GM13976 (cell line): ENCODE measurements at places on chromosomes 7 and 10.

DNA sequence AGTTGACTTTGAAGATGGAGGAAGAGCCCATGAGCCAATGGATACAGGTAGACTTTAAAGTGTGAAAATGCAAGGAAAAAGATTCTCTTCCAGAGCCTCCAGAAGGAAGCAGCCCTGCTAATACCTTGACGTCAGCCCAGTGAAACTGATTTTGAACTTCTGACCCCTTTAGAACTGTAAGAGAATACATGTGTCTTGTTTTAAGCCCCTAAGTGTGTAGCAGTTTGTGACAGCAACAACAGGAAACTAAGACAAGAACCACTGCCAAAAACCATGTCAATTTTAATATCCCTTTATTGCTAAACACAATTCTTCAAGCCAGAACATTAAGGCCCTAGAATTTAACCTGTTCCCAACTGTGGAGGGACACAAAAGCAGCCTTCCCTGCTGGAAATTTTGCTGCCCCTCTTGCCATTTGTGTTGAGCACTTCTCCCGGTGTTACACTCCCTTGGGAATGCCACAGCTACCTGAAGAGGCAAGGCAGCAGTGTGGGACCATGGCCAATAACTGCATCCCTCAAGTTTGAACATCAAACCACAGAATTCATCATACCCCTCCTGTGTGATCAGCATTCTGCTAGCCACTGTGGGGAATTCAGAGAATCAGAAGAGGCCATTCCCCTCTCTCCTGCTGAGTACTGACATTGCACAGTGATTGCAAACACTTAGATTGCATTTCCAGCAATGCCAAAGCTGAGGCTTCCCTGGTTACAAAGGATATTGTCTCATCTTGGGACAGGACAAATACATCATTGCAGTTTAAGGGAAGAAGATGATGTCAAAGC lies 12.3 kb upstream of the CCDC172 start:
- DNase-seq, result no peak

GRCh38 chr7:128035712-128036111 lies 4.5 kb upstream of the LRRC4 start:
- DNase-seq, result no peak

DNA sequence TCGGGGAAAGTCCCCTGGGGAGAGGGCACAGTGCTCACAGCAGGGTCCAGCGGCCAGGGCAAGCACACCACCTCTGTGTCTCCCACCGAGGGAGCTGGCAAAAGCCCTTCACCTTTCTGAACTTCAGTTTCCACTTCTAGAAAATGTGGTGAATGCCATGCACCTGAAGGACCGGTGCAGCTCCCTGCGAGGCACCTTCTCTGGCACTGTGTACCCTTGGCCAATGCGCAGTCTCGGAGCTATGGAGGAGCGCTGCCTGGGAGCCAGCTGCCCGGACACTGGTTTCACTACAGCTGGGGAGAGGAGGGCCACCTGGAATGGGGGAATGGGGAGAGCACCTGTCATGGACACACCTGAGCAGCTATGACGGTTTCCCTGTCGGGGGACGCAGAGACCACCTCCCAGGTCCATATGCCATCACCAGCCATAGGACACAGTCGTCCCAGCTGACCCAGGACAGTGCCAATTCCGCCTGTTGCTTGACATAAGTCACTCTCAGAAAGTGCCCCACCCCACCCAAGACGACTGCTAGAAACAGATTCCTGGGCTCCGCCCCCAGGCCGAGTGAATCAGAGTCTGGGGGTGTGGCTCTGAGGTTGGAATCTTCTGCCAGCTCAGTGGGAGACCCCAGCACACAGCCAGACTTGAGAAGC lies 16.8 kb downstream of the RASGEF1A start:
- no peak for DNase-seq

GRCh38 chr7:101077303-101078086 lies 7.8 kb upstream of the TRIM56 start:
- DNase-seq, result peak; percentile 85

GRCh38 chr7:139906879-139907278 lies 77.8 kb downstream of the TBXAS1 start:
- no peak for DNase-seq

- DNase-seq, result no peak
Measured at GRCh38 chr10:110405380-110405779, 92.3 kb upstream of the DUSP5 start.

- DNase-seq, result no peak
Measured at GRCh38 chr10:49270565-49270964, 28.4 kb upstream of the C10orf71 start.

DNA sequence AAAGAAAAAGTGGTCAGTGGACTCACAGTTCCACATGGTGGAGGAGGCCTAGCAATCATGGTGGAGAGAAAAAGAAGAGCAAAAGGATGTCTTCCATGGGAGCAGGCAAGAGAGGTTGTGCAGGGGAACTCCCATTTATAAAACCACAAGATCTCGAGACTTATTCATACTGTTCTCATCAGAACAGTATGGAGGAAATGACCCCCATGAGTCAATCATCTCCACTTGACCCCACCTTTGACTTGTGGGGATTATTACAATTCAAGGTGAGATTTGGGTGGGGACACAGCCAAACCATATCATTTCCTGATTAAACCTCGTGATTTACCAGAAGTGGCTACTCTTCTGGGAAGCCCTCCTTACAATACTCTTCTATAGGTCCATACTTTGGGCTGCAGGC lies 160.1 kb downstream of the SORCS1 start:
- DNase-seq, result no peak

DNA sequence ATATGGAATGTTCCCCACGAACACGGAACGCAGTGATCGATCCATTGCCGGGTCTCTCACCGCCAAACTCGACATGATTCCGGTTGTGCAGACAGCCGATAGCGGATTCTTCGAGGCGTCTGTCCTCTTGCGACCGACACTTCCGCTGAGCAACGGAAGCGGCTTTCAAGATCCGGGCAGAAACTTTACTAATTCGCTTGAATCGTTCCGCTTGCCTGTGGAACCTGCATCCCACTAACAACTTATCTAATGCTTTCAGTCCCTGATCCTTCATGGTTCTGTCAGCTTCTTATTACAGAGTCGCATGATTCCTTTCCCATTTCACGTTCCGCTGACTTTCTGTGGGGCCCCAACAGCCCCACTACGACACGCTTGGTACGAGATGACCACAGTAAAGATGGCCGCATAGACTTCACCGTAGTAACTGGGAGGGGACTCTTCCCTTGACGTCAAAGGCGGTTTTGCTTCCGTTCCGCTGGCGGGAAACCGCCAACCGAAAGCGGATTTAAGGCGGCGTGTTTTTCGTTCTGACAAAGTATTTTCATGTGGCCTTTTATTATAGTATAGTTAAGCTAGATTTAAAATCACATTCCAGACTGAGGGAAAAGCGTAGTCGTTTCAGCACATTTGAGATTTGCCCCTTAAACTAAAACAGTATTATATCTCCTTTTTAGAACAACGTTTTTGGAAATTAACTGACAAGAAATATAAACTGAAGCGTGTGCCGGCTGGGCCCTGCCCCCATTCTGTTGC lies at the start of gene CSTF2T:
Gene CSTF2T, minus strand, starts transcription at position 121 of the 753 bp plus-strand sequence. Its CDS starts 46 bp downstream, at position 75.
- DNase-seq, result peak; percentile 65

DNA sequence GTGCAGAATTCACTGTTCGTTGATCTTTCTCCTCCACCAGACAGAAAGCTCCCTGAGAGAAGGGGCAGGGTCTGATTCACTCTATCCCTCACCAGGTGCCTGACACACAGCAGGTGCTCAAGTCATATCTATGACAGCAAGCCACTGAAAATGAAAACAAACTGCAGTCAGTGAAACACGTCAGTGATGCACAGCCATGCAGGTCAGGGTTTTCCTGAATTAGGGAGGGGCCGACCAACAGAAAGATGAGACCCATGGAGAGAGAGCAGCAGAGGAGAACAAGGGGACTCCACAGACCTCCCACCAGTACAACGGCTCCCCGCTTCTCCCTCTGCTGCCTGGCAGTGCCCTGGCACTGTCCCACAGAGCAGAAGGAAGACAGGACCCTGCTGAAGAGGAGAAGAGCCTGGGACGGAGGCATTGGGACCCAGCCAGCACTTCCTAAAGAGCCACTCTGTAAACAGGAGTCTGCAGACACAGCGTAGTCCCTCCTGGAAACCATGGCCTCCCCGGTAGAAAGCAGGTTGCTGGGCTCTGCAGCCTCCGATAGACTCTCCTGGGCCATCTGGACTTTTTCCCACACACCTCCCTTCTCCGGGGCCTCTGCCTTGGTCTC lies 50.3 kb downstream of the FAM53B start:
- no peak for DNase-seq

DNA sequence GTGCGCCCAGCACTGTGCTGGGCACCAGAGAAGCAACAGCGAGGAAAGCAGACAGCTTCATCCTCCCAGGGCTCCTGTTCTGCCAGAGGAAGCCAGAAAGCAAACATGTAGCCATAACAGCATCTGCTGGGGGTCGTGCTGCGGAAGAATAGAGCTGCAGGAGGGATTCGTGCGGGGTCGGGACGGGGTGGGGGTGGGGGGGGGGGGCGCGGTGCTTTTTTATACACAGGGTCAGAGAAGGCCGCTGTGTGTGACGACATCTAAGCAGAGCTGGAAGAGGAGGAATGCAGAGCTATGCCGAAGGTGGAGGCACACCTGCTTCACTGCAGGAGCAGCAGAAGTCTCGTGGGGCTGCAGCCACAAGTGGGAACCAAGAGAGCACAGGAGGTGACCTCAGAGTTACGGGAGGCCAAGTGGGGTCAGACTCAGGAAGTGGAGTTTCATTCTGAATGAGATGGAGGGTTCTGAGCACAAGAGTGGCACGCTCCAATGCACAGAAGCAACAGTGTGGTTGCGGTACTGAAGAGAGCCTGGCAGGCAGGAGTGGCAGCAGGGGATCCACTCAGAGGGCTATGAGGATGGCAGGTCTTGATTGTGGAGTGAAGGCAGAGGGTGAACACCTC lies 11.1 kb downstream of the PKD1L1 start:
- DNase-seq, result peak; percentile 89

DNA sequence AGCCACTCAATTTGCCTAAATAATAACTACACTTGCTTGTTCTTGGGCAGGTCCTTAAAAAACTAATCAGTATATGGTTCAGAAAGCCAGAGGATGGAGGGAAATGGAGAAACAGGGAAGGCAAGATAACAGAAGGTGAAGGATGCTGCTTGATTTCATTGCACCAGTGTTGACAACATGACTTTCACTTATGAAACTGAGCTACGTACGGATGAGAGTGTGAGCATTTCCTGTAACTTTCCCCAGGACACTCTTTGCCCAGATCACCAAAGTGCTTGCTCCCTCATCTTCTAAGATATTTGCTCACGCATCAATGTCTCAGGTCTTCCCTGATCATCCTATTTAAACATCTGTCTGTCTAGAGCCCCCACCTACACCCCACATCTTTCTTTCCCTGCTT lies 37.4 kb downstream of the SLC35B4 start:
- no peak for DNase-seq

DNA sequence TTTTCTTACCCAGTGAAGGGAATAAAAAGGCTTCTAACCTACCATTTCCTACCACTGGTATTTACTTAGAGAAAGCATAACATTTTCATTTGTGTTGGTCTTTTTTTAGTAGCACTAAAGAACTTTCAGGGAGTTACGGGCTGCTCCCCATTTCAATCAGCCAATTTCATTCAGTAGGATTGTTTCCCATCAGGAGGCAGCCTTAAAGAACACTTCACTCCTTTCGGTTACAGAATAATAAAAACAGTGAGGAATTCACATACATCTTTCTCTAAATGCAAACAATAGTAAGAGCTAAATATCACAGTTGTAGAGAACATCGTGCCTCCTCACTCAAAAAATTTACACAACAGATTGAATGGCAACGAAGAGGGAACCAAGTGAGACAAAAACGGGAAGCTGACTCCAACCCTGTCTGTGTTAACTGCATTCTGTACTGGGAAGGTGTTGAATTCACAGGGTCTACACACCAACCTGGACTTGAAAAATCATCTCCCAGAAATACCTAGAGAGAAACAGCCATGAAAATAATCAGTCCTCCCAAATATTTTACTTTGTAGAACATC lies 55.5 kb upstream of the ABLIM1 start:
- no peak for DNase-seq

GRCh38 chr10:94361171-94361794 lies 1.5 kb downstream of the NOC3L start:
- DNase-seq, result no peak
